MV-4-11 (cell line): ENCODE measurements at places on chromosomes 6 and 20.

GRCh38 chr6:52598123-52598823 lies 21.4 kb upstream of the TRAM2 start:
- peak; percentile 21 for DNase-seq

- DNase-seq = no peak
These were observed 35.1 kb downstream of the TPD52L1 start for GRCh38 chr6:125188594-125189203.

GRCh38 chr6:53717566-53717965 lies 52.0 kb upstream of the KLHL31 start:
- DNase-seq = no peak

GRCh38 chr6:1770968-1771723 lies 161.4 kb downstream of the FOXC1 start:
- no peak for DNase-seq

DNA sequence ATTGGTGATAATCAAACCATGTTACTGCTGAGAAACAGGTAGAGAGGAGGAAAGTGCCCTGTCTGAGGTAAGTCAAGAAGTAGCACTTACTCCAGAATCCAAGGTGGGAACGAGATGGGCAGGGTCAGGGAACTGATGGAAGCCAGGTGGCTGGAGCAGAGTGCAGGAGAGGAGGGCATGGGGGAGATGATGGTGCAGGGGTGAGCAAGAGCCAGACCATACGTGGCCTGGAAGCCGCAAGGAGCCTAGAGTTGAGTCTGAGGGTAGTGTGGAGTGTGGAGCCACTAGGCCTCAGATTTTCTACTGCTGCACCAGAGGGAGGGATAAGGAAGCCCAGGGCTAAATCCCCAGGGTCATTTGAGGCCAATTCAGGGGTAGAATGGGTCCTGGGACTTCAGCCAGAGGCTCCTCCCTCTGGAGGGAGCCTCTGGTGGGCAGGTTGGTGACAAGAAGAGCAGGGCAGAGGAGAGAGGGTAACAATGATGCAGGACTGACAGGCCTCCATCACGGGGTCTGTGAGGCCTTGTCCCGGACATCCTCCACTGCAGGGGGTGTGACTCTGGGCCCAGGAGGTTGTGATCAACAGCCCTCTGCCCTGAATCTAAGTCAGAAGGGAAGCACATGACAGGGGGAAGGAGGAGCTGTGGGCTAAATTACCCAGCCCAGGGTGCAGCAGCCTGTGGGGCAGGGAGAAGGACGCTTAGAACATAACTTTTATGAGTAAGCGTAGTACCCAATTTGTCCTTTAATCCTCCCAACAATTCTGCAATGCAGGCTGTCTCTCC lies 28.7 kb downstream of the COX4I2 start:
- DNase-seq = peak; percentile 53

- DNase-seq = peak; percentile 63
These were observed 35.0 kb upstream of the NELFCD start for GRCh38 chr20:58945965-58946631.

- no peak for DNase-seq
These were observed 630.3 kb upstream of the ARID1B start for GRCh38 chr6:156146891-156147290.

- DNase-seq = no peak
These were observed 24.0 kb upstream of the DDO start for GRCh38 chr6:110439356-110439755.

GRCh38 chr6:31663961-31664789 lies 622 bp downstream of the GPANK1 start:
- DNase-seq = peak; percentile 48

- no peak for DNase-seq
These were observed 64.6 kb upstream of the TXNDC5 start for GRCh38 chr6:7974938-7975763.

- peak; percentile 23 for DNase-seq
These were observed 6.9 kb downstream of the SESN1 start for GRCh38 chr6:109087661-109088264.

DNA sequence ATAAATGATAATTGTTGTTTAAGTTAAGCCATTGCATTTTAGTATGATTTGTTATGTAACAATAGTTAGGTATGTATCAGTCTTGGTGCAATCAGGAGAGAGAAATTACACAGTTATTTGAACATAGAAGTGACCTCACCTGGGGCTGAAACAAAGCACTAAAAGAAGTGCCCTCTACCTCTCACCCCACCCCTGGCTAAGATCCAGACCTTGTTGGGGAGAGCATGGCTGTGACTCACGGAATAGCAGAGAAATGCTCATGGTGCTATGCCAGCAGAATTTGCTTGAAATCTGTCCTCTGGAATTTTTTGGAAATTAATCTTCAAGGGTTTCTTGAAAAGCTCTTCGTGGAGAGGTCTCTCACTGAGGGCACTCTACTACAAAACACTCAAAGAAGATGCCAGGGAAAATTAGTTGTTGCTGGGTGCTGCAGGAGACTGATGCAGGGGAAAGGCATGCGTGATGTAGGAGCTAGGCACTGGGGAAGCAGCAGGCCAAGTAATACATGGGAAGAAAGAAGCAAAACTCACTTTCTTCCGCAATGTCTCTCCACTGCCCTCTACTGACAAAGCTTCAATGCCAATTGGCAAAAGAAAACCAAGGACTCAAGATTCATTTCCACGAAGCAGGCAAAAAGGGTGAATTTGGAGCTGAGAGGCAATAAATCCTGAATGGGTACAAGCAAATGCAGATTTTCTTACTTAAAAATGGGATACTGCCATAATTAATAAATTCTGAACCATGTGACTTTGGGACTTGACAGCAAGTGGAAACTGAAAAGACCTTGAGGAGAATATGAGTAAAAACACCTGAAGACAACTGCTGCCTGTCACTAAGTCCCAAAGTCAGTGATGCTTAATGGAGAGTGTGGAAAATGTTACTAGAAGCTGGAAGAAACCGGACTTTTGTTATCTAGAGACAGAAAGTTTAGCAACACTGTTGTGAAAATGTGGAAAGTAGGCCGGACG lies 136.3 kb upstream of the ZNF184 start:
- peak; percentile 55 for DNase-seq

GRCh38 chr20:10240655-10241054 lies 22.0 kb downstream of the SNAP25 start:
- DNase-seq = no peak

DNA sequence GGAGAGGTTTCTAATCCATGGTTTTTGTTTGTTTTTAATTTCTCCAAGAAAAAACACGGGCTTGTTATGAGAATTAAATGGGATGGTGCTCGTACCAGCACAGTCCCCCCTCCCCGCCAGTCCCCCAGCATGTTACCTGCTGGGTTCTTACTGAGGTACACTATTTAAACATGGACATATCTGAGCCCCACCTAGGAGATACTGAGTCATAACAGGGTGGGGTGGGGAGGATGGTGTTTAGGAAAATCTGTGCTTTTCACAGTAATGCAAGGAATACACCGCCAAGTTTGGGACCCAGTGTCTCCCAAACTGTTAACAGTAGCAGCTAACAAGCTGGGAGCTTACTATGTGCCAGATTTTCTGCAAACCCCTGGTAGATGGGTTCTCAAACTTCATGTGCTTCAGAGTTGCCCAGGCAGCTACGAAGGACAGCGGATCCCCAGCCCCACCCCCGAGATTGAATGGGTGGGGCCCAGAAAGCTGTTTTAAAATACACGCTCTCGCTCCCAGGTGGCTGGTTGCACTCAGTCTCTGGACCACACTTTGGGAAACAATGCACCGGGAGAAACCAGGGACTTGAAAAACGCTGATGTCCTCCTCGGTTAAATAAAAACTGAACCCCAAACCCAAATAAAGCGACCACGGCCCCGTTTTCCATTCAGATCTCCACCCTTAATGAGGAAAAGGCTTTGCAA lies 995 bp downstream of the ZFP64 start:
- peak; percentile 35 for DNase-seq

- DNase-seq = no peak
These were observed 141.8 kb upstream of the TENT5A start for GRCh38 chr6:81894306-81894705.

DNA sequence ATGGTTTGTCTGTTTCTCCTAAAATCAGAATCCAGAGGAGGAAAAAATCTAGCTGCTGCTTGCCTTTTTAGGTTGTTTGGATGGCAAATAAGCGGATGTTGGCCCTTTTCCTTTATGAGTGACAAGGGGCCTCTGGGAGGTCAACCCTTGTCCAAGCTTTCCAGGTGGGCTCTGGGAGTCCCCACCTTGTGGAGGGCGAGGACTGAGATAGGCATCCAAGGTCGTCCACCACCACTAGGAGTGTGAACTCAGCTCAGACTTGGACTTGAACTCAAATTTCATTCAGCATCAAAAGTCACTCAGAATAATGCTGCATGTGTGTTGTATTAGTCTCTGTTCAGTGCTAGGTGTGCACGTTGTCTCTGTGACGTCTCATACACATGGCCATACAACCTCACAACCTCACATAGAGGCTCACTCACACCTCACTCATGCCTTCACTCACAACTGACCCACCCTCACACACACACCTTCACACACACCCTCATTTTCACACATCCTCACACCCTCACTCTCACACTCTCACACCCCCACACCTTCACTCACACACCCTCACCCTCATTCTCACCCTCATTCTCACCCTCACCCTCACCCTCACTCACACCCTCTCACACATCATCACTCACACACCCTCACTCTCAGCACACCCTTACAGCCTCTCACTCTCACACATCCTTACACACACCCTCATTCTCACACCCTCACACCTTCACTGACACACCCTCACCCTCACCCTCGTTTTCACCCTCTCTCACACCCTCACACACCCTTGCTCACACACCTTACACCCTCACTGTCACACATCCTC lies 18.0 kb downstream of the DYNLT1 start:
- DNase-seq = no peak

DNA sequence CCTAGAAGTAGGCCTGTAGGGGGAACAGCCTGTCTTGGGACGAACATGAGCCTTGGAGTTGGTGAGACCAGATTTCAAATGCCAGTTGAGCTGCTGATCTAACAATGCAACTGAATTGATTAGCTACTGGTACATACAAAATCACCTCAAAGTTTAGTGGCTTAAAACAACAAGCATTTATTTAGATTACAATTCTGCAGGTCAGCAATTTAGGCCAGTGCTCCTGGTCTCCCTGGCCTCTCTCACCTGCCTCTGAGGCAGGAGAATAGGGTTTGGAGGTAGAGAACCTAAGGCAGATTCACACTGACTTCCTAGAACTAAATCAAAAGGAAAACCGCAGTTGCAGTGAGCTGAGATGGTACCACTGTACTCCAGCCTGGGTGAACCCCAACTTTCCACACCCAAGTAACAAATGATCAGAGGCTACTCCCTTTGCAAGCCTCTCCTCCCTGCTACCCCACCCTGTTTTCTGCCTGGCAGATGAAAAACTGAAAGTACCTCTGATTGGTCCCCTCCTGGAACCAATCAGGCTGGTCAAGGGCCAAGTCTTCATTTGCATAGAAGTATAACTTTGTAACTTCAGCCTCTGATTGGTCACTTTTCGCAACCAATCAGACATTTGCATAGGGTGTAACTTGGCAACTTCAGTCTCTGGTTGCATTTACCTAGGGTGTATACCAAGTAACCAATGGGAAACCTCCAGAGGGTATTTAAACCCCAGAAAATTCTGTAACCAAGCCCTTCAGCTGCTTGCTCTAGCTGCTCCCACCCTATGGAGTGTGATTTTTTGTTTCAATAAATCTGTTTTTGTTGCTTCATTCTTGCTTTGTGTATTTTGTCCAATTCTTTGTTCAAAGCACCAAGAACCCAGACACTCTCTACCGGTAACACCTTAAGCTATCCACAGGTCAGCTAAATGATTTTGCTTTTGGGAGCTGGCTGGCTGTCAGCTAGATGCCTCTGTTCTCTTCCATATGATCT lies 8.1 kb upstream of the UBR2 start:
- peak; percentile 52 for DNase-seq
